ENCODE measurements at places on chromosomes 2 and 18. TPM values are rescaled to one million over a fixed set of nuclear protein-coding genes. Genes with fewer than 3 reads are reported as not detected.

- no peak for ATAC-seq
Measured at GRCh38 chr2:144079803-144080202, 440.1 kb downstream of the ZEB2 start.

TACR1 gene
- total RNA-seq: 1.8 TPM

DNA sequence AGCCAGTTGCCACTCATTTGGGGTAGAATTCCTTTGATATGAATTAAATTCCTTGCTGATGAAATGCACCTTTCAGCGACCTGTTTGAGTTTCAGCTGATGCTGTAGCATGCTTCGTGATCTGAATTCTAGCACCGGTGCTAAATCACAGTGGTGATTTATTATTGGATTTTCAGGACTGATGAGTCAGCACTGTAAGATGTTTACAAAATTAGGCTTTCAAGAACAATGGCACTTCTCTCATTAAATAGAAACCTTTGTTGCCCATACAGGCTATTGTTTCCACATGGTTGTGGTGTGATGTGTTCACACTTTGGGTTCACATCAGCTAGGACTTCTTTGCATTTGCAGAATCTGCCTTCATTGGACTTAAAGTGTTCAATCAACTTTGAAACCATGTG, 687.7 kb downstream of the ARHGAP15 start:
- ATAC-seq: no peak

CXCR1 gene
- total RNA-seq: 0.28 TPM

- ATAC-seq: no peak
Measured at GRCh38 chr2:110674620-110675555, 3.0 kb downstream of the BUB1 start.

GRCh38 chr2:221402072-221402471, 170.0 kb downstream of the EPHA4 start:
- ATAC-seq: no peak

Data from motor neuron (in vitro differentiated cells).